ENCODE measurements at places on chromosomes 4 and X.

DNA sequence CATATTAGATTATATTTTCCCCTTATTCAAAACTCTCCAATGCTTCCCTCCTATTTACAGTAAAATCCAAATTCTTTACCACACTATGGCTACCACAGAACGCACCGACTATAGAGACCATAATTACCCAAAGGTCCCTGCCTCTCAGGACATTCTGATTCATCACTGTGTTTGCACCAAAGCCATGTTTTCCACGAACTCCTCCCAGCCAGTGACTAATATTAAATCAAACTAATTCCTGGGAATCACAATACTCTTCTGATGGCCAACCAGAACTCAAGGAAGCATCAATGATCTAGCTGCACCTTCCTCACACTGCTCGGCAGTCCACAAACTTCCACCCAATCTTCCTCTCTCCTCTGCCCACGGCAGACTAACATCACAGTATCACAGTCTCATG is 24.2 kb upstream of the EDNRA start:
- no peak for DNase-seq

DNA sequence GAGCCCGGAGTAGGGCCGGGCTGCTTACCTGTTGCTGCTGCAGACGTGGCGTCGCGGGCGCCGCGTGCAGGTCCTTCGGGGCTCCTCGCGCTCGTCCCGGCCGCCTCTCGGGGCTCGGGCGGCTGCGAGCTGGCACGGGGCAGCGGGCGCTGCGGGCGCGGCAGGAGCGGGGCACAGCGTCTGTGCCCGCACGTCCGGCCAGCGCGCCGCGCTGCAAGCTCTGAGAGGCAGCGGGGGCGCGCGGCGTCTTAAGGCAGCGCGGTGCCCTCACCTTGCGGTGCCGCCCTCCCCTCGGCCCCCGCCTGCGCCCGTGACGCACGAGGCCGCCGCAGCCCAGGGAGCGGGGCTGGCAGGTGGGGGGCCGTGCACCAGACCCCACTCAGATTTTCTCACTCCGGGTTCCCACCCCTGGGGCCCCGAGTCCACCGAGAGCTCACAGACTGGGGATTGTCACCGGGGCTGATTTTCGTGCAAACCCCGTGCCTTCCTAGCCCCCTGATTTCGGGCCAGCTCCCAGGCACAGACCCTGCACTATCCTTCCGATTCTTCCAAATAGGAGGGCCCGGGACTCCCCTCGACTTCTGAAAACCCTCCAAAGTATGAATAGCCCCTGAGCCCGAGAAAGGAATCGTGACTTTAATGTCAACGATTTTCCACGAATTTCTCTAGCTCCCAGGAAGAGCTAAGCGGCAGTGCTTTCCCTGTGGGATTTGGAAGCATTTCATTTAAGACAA is at the start of gene GPR101:
TSS of gene GPR101 (minus strand) at position 222 of the 734 bp plus-strand sequence. CDS start 2,321 bp downstream, outside the sequence.
- DNase-seq = no peak

DNA sequence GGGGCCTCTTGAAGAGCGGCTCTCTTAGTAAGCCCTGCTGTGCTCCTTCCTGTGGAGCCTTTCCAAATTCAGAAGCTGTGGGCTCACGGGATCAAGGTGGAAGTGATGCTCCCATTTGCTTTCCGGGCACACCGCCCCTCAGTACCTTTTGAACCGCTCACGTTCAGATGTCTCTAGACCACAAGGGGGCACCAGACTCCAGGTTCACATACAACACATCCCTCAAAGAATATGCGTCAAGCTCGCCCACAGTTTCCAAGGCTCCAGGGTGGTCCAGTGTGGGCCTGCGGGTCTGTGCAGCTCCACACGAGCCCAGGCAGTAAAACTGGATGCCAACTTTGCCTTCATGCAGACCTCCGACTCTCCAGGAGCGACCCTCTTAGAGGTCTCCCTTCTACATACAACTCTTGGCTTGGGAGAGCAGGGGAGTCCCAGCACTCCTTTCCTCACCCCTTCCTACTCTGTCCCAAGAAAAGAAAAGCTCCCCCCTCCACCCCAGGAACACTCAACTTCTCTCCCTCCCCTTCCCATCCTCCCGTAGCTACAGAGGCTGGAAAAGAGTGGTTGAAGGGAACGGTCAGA is 11.0 kb downstream of the SUPT20HL1 start:
- peak; percentile 28 for DNase-seq

DNA sequence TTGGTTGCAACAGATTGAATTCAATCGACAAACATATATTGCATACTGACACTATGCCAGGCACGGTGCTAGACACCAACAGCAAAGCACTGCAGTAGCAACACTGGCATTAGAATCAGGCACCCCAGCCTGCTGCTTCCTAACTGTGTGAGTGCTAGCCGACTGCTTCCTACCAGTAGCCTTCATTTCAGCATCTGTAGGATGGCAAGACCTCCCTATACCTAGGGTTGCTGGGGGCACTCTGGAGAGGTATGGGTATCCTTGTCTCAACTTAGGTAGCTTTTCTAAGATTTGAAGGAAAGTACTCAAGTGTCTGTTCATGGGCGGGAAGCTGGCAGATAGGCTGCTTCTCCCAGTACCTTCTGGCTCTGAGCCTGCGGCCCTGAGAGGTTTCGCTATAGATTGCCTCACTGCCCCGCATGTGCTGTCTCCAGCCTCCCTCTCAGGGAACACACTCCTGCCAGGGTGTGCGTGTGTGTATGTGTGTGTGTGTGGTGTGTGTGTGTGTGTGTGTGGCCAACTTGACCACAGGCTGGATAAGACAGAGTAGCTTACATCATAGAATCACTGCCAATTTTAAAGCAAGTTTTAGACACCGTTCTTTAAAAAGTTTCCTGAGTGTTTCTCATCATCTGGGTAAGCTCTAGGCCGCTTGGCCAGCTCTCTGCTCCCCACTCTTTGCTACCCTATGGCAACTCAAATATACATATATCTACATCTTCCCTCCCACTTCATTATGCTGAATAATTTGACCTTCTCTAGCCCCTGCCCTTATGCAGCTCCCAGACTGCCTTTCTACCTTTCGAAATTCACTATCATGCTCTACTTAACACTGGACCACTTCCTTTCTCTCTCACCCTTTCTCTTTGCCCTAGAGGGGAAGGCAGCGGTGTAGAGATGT is 97.0 kb upstream of the PJA1 start:
- DNase-seq = no peak

- no peak for DNase-seq
Observed at GRCh38 chr4:183394166-183394951, 50.1 kb upstream of the CDKN2AIP start.

DNA sequence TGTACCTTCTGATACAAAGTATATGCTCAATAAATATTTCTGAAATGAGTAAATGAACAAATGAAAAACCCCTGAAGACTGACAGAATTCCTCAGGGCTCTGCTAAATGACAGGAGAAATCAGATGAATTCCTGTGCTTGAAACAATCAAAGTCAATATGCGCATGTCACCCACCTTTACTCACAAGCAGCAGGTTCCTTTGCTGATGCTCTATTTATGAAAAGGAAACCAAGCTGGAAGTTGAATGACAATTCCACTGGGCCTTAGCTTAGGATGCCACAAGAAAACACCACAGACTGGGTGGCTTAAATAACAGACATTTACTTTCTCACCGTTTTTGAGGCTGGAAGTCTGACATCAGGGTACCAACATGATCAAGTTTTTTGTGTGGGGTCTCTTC is 477.5 kb upstream of the TEX13C start:
- no peak for DNase-seq

DNA sequence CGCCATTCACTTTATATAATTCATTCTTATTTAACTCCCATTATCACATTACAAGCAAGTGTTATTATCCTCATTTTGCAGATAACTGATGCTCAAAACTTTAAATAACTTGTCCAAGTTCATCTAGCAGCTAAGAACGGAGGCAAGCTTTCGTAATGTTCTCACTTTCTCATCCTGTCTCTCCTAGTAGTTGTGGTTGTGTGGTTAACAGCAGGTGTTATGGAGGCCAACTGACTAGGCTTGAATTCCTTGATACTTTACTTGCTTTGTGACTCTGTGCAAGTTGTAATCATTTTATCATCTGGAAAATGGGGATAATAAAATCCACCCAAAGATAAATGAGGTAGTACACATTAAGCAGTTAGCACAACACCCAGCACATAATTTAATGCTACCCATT is 109.9 kb upstream of the PTPN13 start:
- DNase-seq = no peak

Measured in NCI-H510A treated with DMSO at 0.1 percent for 48 hours (cell line).